ENCODE measurements at places on chromosomes 1 and 21.

GRCh38 chr1:178102218-178102617 is 8.3 kb downstream of the RASAL2 start:
- no peak for DNase-seq

GRCh38 chr1:2320006-2320405 is 71.3 kb downstream of the MORN1 start:
- DNase-seq: no peak

GRCh38 chr1:186212568-186213224 is 162.4 kb downstream of the TPR start:
- peak; percentile 27 for DNase-seq

DNA sequence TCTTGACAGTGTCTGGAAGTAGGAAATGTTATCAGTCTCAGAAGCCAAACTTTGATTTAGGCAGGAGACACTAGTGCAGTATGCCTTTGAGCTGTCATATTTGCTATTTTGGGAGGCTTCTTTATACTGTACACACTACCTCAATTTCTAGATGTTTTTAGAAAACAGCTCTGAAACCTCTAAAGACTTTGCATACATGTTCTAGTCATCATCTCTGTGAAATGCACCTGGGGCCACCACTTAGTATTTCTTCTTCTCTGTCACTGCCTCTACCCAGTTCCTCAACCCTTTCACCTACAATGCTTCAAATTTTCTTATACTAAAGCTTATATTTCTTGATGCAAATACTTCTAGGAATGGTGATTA is 29.1 kb upstream of the PLA2G4A start:
- no peak for DNase-seq

DNA sequence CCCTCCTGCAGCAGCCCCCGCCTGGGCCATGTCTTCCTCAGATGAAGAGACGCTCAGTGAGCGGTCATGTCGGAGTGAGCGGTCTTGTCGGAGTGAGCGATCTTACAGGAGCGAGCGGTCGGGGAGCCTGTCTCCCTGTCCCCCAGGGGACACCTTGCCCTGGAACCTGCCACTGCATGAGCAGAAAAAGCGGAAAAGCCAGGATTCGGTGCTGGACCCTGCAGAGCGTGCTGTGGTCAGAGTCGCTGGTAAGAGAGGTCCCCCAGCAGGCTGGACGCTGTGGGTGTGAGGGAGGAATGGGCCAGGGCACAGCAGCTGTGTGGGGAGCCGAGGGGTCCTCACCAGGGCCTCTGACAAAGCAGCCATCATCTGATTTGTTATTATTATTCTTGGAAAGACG is 58.0 kb downstream of the NDUFS5 start:
- no peak for DNase-seq
